Fibroblast of lung (primary cell): ENCODE measurements at places on chromosomes 12 and 14. TPM values are rescaled to one million over a fixed set of nuclear protein-coding genes. Genes with fewer than 3 reads are reported as not detected.

DNA sequence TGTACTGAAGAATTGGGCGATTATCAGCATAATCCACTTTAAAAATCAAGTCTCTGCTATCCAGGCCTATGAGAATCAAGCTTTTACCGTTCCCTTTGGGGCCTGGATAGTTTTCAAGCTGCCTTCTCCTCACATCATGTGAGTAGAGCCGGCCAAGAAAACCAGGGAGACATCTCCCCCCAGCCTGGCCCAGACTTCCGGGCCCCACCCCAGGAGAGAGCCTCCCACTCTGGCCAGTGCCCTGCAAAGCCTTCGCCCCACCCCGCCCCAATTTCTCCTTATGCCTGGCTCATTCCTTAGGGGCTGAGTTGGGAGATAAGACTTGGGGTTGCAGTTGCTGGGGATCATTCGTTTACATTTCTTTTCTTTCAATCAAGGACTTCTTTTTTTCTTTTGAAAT, 1.4 kb upstream of the TMEM132C start:
- no peak for DNase-seq

The YEATS4 gene
- 11.3 and 16.3 TPM in 2 replicates for total RNA-seq

The HHIPL1 gene
- total RNA-seq = 7.7 and 9.9 TPM in 2 replicates

The MARCHF9 gene
- 2.6 and 3.8 TPM in 2 replicates for total RNA-seq

- DNase-seq = no peak
Measured at GRCh38 chr14:51228890-51229289, 11.2 kb upstream of the TMX1 start.

DNA sequence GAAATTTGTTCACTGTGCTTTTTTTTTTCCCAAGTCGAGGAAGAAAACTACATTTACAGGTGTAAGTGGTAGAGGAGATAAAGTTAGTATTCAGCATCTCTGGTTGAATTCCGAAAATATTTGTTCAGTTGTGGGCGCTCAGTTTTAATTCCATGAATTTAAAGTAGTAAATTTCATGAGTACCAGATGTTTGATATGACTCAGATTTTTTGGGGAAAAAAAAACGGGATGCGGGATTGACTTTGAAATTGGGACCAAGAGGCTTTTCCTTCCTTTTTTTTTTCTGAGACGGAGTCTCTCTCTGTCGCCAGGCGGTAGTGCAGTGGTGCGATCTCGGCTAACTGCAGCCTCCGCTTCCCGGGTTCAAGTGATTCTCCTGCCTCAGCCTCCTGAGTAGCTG, 1.6 kb downstream of the TULP3 start:
- peak; percentile 28 for DNase-seq

DNA sequence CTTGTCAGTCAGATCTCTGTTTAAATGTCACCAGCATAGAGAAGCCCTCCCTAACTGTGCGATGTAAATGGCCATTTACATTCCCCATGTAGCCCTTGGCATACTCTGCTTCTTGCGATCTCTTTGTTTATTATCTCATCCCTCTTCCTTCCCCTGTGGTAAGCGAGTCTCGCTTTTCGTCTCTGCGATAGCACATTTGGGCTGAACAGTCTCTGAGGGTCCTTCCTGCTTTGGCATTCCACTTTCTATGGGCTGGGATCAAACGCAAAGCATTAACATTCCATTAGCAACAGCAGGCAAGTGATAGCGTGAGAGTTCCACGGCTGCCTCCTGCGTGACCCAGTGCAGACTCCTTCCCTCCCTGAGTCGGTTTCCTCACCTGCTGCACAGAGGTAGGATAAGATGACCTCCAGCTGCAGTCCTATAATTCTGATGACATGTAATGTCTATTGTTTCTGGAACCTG, 61.4 kb upstream of the TUNAR start:
- DNase-seq = no peak

The LRIG3 gene
- 65.7 and 118 TPM in 2 replicates for total RNA-seq

DNA sequence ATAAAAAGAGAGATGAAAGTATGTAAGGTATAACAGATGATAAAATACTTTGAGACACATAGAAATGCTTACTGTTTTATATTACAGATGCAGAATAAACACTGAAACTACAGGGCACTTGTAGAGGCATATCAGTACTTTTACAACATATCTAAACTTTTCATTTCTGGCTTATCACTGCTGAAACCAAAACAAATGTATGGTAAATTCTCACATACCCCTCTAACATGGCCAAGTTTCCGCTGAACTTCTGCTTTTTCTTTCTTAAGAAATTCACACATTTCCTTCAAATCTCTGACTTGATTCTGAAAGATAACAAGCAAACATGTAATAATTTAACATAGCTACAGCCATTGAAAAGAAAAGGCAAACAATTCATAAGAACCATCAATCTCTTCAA, 33.3 kb upstream of the C12orf50 start:
- no peak for DNase-seq

The RFX4 gene
- not detected in 2 replicates for total RNA-seq

The CRADD gene
- 11.8 and 21.1 TPM in 2 replicates for total RNA-seq

The ESRRB gene
- not detected in 2 replicates for total RNA-seq

The TMPRSS12 gene
- not detected in 2 replicates for total RNA-seq

The NOVA1 gene
- total RNA-seq = 3.6 and 5.1 TPM in 2 replicates

The FAIM2 gene
- 0.50 and 3.6 TPM in 2 replicates for total RNA-seq

GRCh38 chr12:1692226-1692625, 1.4 kb downstream of the ADIPOR2 start:
- DNase-seq = no peak

- DNase-seq = peak; percentile 81
Measured at GRCh38 chr12:105100207-105100985, 7.1 kb upstream of the WASHC4 start.

DNA sequence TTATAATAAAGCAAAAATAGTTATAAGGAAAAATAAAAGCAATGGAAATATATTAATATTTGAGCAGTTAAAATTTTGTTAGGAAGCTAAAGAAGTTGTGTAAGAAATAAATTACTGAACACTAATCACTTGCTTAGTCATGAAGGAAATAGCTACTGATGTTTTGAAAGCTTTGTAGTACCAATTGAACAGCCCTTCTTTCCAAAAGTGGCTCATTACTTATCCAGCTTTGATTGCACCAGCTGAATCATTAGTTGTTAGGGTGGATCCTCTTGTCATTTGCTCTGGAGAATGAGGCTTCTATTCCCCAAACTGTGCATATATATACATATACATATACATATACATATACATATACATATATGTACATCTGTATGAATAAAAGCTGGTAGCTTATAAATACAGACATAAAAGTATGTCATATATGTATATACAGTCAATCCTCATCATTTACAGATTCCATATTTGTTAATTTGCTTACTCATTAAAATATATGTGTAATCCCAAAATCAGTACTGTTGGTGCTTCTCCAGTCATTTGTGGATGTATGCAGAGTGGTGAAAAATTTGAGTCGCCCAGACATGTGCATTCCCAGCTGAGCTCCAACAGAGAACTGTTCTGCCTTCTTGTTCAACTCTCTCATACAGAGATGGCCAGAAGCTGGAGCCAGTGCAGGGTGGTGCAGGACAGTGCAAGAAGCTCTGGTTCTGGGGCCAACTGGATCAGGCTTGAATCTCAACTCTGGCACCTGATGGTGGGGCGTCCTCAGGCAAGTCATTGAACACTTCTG, 214.1 kb downstream of the RPAP3 start:
- DNase-seq = peak; percentile 3

The KRT78 gene
- not detected in 2 replicates for total RNA-seq

The POTEG gene
- not detected in 2 replicates for total RNA-seq

The TMEM121 gene
- 5.1 and 8.0 TPM in 2 replicates for total RNA-seq

DNA sequence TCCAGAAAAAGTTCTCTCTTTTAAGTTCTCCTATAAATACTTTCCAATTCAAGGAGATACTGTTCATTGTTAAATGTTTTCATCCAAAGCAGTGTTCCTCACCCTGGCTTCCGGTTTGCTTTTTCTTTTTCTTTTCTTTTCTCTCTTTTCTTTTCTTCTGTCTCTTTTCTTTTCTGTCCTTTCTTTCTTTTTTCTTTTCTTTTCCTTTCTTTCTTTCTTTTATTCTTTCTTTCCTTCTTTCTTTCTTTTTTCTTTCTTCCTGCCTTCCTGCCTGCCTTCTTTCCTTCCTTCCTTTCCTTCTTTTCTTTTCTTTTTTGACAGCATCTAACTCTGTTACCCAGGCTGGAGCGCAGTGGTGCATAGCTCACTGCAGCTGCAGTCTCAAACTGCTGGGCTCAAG, 75.8 kb downstream of the PPM1A start:
- DNase-seq = no peak

DNA sequence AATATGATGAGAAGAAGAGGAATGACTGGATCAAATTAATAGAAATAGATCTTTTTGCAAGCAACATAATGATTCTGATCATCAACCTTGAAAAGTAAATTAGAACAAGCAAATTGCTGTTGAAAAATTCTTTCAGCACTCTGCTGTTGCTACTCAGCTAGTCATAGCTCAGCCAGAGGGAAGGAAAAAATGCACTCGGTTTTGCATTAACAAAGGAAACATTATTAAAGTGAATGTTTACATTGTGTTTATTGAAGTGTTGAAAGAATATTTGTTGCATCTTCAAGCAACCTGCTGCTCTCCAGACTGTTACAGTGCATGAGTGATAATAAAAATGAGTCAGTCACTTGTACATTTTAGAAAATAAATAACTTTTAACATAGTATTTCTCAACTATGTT, 26.5 kb downstream of the AP5M1 start:
- no peak for DNase-seq

- DNase-seq = no peak
Measured at GRCh38 chr14:43522191-43522590, 984.9 kb downstream of the FSCB start.

DNA sequence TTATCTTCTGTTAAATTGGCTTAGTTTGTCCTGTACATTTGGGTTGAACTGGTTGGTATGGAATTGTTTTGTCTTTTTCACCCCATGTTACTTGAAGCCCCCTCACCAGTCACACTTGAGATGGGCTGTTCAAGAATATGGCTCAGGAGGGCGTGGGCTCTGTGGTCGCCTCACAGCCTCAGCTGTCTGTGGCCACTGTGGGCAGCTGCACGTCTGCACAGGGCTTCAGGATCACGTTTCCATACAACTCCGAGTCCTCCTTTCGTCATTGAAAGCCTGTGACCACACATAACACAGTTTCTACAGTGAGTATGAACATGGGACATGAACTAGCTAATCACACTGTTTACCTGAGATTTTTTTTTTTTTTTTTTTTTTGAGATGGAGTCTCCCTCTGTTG, 81.3 kb downstream of the MOK start:
- no peak for DNase-seq

GRCh38 chr12:115638733-115639647, 638.5 kb downstream of the MED13L start:
- DNase-seq = no peak

The SERPINA4 gene
- total RNA-seq = not detected in 2 replicates

The FLRT2 gene
- total RNA-seq = 14.5 and 22.9 TPM in 2 replicates

- no peak for DNase-seq
Measured at GRCh38 chr14:103132381-103133209, 9.3 kb downstream of the TNFAIP2 start.

DNA sequence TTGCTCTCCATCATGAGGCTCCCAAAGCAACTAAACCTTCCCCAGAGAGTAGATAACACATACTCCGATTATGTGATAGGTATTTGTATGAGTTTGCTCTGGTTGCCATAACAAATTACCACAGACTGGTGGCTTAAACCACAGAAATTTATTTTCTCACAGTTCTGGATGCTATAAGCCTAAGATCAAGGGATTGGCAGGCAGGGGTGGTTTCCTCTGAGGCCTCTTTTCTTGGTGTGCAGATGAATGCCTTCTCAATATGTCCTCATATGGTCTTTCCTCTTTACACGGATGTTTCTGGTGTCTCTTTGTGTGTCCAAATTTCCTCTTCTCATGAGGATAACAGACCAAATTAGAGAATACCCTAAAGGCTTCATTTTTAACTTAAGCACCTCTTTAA, 285.8 kb upstream of the GRIP1 start:
- no peak for DNase-seq

- no peak for DNase-seq
Measured at GRCh38 chr12:107560165-107560898, 125.3 kb upstream of the PWP1 start.

The ARHGEF25 gene
- total RNA-seq = 34.4 and 40.0 TPM in 2 replicates

The KCNH3 gene
- total RNA-seq = 0.17 and 0.26 TPM in 2 replicates

DNA sequence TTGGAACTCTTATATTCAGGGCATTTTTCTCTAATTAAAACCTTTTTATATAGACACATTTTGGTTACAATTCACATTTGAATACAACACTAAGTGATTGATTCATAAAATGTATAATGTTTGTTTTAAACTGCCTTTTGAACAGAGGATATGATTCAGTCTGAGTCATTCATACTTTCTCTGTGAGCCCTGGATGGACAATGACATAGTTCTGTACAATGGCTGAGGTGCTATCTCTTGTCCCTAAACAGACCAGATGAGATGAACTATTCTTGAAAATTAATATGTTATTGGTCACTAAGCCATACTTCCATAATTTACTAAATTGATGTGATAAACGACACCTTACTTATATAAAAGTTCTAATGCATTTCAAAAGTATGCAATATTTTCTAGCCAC, 199.7 kb upstream of the ATXN7L3B start:
- peak; percentile 56 for DNase-seq

DNA sequence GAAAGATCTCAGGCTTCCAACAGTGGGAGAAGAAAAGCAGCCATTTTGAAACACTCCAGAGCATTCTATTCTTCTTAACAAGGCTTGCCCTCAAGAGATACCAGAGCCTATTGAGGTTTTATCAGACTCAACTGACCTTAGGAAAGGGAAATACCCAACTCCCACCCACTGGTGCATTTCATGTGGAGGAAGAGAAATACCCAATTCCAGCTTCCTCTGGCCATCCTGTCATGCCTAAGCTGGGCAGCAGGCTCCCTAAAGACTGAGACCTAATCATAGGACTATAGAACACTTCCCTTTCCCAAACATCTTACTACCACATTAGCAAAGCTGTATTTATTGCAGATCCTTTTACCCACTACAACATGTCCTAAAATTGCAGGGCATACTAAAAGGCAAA, 164.5 kb downstream of the KIF21A start:
- DNase-seq = no peak

- DNase-seq = peak; percentile 53
Measured at GRCh38 chr12:3491938-3492792, 1.2 kb downstream of the PRMT8 start.

DNA sequence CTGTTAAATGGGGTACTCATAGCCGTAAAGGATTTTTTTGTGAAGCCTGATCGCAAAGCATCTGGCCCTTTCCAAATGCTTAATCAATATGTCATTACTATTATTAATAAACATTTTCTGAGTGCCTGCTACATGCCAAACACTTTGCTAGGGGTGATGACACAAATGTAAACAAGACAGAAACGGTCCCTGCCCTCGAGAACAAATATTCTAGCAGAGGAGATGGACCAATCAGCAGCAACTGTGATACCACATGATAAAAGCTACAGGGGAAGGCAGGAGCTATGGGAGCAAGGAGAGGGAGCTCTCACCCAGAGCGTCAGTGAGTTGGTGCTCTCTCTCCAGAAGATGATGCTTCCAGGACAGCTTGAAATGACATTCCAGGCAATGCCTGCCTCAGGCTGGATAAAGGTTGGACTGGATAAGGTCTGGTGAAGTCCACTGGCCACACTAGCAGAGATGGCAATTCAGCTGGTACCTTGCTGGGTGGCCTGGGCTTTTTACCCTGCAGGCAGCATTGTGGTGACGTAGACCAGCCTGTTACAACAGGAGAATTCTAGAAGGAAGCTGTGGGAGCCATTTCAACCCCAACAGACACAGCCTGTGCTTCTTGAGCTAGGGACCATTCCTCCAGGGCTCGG, 41.1 kb downstream of the ERH start:
- DNase-seq = no peak

The FOXG1 gene
- total RNA-seq = not detected in 2 replicates
